ENCODE measurements at places on chromosomes 11 and 22.

DNA sequence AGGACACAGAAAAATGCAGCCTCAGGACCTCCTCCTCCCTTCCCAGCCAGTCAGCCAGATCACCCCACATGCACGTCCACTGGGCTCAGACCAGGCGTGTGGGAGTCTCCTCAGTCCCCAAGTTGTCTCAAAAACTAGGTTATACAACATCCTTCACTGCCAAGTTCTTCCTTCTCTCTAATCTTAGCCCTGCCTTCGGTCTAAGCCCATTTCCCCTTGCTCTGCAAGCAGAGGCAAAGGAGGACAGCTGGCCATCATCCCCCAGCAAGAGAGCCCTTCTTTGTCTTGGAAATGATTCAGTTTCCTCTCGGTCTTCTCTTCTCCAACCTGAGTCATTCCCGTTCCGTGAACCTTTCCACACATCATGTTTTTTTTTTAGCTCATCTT is 14.0 kb upstream of the NRGN start:
- DNase-seq: peak; percentile 70

GRCh38 chr11:101583251-101584128 is at the start of gene TRPC6:
TRPC6 (minus strand) TSS chr11:101584007; CDS start chr11:101583503, 504 bp downstream.
- DNase-seq: peak; percentile 11

GRCh38 chr11:20311444-20311843 is 52.1 kb upstream of the HTATIP2 start:
- DNase-seq: no peak

DNA sequence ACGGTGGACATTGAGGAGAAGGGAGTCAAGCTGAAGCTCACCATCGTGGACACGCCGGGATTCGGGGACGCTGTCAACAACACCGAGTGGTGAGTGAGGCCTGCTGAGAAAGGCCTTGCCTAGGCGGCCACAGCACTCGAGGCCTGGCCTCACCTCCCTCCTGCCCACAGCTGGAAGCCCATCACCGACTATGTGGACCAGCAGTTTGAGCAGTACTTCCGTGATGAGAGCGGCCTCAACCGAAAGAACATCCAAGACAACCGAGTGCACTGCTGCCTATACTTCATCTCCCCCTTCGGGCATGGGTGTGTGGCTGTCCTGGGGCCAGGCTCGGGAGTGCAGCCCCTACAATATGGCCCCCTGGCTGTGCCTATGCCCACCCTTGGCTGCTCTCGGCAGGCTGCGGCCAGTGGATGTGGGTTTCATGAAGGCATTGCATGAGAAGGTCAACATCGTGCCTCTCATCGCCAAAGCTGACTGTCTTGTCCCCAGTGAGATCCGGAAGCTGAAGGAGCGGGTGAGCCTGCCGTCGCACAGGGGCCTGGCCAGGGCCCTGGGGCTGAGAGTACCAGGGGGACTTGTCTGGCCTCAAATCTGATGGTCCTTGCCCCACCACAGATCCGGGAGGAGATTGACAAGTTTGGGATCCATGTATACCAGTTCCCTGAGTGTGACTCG is 3.0 kb upstream of the GP1BB start:
- DNase-seq: no peak

GRCh38 chr11:1875093-1875850 is 16.4 kb downstream of the PRR33 start:
- peak; percentile 35 for DNase-seq

DNA sequence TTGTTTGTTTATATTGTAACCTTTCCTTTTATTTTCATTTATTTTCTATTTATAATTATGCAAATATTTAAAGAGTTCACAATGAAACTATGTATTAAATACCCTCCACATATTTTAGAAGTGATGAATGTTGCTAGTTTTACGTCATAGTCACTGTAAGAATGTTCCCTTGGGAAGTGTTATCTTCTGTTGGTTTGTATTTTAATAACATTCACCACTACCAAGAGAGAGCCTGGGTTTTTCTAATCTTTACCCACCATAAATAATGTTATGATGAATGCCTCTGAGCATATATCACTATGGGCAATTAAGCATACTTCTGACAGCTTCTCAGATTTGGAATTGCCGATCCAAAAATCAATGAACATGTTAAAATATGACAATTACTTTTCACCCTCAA is 80.7 kb downstream of the GGT1 start:
- peak; percentile 31 for DNase-seq

GRCh38 chr11:12386309-12386708 is 8.9 kb downstream of the PARVA start:
- no peak for DNase-seq

- DNase-seq: no peak
Measured at GRCh38 chr11:127028648-127029047, 28.1 kb upstream of the KIRREL3 start.

- DNase-seq: no peak
Measured at GRCh38 chr22:26513838-26514237, 1.6 kb upstream of the TFIP11 start.

GRCh38 chr22:37018815-37019308 is 385 bp downstream of the TST start:
- DNase-seq: peak; percentile 41

DNA sequence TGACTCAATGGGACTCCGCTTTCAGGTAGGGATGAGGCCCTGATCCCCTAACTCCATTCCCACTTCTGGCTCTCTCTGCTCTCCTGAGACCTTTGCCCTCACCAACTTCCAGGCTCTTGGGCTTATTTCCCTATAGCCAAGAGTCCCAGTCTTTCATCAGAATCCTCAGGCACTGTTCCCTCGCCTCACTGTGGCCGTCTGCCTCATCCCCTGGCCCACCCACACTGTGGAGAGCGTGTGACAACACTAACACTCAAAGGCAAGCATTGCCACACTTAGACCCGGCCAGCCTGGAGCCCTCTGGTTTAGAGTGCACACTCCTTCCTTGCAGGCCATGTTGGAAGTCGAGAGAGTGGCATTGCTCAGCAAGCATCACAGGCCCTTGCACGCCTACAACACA is 27.0 kb downstream of the SERPINH1 start:
- no peak for DNase-seq

GRCh38 chr11:91871791-91872190 is 352.8 kb upstream of the FAT3 start:
- peak; percentile 0 for DNase-seq

DNA sequence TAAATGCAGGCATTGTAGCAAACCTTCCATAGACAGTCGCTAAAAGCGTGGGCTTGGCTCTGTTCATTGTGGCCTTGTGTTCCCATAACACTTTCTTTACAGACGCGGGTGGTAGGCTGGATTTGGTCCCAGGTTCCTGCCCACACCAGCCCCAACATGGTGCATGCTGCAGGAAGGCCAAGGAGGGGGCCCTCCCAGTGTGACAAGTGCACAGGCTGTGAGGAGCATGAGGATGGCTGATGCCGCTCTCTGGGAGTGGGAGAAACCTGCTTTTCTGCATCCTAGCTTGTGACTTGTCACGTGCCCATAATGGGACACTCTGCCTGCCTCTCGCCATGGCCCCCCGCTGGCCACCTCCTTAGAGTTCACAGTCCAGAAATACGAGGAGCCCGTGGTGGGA is 161.8 kb upstream of the B3GAT1 start:
- DNase-seq: no peak

DNA sequence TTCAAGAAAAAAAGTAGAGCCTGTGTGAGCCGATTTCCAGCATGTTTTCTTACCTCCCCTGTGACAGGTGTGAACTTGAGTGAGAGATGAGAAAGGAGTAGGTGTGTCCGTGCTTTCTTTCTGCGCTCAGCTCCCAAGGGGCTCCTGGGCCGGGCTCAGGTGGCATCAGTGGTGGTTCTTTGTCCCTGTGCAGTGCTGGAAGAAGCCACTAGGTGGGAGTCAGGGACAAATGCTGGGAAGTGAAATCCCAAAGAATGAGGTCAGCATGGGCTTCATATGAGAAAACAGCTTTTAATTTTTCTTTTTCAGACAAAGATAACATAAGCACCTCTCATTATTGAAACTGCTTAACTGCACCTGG is 57.8 kb downstream of the PPFIBP2 start:
- DNase-seq: peak; percentile 70

GRCh38 chr11:10561947-10562346 is 6.5 kb downstream of the LYVE1 start:
- no peak for DNase-seq

DNA sequence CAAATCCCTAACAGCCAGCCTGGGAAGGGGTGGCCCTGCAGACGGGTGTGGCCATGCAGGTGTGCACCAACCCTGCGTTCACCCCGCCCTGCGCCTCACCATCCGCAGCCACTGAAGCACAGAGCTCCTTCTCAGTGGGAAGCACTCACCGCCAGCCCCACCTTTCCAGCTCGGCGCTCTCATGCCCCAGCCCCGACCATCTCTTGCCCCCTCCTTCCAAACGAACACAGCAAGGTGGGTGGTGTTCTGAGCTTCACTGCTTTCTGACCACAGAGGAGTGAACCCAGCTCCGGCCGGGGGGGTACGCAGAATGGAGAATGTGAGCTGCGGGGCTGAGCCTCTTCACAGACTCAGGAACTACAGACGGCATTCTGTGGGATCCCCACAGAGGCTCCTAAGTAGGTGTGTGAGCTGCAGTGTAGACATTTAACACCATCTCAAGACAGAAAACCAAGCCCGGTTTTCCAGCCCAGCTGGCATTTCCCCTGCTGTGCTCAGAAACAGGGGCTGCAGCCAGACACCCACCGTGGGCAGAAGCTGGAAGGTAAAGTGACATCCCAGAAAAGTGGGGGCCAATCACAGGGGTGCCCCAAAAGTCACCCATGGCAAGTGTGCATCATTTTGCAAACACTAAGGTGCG is 88.4 kb upstream of the RTL6 start:
- DNase-seq: no peak

- DNase-seq: no peak
Measured at GRCh38 chr11:68541116-68541515, 80.6 kb downstream of the PPP6R3 start.

GRCh38 chr11:72600557-72600956 is 73.7 kb downstream of the PDE2A start:
- no peak for DNase-seq

DNA sequence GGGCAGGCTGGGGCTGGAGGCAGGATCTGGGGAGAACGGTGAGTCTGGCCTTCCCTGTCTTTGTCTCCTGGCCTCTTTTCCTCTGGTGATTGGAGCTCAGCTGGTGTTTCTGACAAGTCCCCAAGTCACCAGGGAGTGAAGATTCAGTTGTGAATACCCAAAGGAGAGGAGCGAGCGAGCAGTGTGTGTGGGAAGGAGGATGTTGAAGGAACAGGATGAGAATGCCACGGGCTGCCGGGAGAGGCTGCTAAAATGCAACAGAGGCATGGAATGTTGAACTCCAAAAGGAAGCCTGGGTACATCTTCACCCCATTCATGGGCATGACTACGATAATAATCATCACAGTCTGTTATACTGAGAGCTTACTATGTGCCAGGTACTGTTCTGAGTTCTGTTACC is 163.3 kb downstream of the CEP164 start:
- no peak for DNase-seq

DNA sequence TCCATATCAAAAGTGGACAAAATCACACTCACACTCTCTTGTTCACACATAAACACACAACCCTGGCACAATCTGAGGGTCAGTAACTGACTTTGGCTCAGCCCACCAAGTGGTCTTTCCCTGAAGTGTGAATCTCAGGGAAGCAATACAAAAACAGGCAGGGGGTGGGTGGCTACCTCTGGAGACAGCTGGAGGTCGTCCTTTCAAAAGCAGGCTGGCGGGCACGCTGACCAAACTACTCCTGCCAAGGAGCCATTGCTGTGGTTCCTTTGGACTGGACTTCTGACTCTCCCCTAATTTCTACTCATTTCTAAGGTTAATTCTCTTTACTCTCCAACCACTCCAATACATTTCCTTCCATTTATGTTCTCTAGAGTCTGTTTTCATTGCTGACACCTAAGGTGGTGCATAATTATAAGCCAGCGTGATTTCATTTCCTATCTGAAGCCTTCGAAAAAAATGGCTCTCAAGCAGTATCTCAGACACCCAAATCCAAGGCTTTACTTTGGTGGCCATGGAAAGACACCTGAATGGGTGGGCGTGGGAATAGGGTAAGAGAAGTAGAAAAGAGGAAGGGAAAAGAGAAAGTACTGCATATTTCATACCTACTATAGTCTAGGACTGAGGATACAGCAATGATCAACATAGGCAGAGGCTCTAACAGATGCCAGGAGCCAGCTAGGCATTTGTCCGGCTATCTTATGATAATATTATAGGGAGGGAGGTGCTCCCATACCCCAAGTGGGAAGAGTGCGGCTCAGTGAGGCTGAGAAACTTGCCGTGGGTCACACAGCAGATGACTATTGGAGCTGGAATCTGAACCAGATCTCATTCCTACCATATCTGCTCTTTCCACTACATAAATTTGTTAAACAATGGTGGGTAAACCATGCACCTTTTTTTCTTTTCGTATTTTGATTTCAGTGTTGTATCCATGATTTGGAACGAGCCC is 22.0 kb downstream of the FZD4 start:
- no peak for DNase-seq

GRCh38 chr11:22602504-22602903 is 23.1 kb downstream of the FANCF start:
- no peak for DNase-seq

- no peak for DNase-seq
Measured at GRCh38 chr11:58133309-58134076, 8.2 kb upstream of the OR9I1 start.

DNA sequence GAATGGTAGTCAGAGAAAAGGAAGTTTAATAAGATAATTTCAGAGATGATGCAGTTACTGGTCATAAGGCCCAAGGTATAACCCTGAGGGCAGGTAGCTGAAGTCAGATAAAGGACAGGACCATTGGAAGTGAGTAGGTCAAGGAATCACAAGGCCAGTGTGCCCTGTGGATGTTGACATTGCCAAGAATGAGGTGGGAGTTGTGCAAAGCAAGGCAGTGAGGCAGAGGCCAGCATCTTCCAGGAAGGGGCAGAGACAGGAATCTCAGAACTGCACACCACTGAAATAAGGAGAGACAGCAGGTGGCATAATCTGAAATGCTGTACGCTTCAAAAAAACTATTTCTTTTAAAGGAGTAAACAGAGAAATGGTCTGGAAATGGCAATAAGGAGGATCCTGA is 61.4 kb downstream of the ABTB2 start:
- DNase-seq: no peak

- peak; percentile 49 for DNase-seq
Measured at GRCh38 chr11:125062931-125063428, at the start of gene SLC37A2. SLC37A2 (plus strand) TSS chr11:125063305; CDS start chr11:125063368, 63 bp downstream.

DNA sequence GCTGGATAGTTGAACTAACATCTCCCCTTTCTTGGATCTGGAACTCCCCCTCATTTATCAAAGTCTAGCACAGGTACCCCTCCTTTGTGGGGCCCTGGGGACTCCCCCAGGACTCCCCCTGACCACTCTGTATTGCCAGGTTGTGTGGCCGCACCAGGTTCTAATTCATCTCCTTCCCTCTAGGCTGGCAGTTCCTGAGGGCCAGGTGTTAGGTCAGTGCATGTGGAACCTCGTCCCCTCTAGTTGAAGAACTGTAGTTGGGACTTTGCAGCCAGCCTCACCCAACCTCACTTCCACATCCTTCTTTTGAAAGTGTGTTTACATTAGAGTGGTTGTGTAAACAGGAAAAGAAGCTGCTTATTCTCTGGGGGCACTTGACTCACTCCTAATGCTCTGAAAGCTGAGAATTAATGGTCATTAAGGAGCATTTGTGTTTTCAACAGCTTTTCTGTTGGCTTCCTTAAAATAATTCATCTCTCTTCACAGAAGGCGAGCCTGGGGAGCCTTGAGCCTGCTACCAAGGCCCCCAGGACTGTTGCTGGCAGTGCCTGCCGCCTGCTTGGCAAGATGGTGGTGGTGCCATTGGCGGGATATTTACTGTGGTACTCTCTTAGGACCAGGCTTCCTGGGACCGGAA is 11.8 kb downstream of the UPB1 start:
- peak; percentile 46 for DNase-seq

- DNase-seq: no peak
Measured at GRCh38 chr11:86124251-86125233, 55.7 kb upstream of the PICALM start.

Data from fibroblast of mammary gland (primary cell).